ENCODE measurements at places on chromosomes 12 and 14. TPM values are rescaled to one million over a fixed set of nuclear protein-coding genes. Genes with fewer than 3 reads are reported as not detected.

DNA sequence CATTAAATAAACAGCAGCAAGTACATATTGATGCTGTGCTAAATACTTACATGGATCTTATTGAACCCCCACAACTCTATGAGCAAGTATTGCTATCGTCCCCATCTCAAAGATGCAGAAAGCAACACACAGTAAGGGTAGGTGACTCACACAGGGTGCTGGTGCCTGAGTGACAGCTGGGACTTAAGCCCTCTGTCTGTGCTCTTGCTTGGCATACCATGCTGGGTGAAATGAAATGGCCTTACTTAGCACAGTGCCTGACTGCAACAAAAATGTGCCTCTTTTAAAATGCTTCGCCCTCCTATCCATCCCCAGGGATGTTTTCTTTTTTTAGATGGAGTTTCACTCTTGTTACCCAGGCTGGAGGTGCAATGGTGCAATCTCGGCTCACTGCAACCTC lies 788 bp downstream of the TEX52 start:
- no peak for DNase-seq

Gene PPFIA2
- total RNA-seq = 1.2 TPM

- no peak for DNase-seq
Observed at GRCh38 chr14:31957565-31957964, 119.5 kb upstream of the ARHGAP5 start.

GRCh38 chr14:24339284-24340151 lies at the start of gene RIPK3:
RIPK3 (minus strand) TSS chr14:24339991; CDS start chr14:24339826, 165 bp downstream.
- peak; percentile 70 for DNase-seq

Gene MED13L
- 135 TPM for total RNA-seq

GRCh38 chr12:12095021-12095420 lies 24.3 kb downstream of the BCL2L14 start:
- no peak for DNase-seq

Gene KCNJ8
- total RNA-seq = 37.3 TPM

DNA sequence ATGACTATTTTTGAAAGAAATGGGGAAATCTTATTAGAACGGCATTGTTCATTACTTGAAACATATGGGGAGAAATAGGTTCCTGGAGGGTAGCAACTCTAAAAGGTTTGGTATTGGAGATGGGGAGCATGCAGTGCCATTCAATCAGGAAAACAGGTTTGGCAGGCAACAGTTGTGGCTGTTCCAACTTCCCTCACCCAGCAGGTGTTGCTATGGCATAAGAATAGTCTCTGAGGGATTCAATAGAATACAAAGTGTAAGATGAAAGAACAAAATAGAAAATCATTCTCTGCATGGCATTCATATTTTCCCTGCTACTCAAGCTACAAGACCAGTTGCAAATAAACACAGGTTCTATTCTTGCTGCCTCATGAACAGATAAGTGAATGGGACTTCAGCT lies 393.3 kb upstream of the RPL10L start:
- DNase-seq = peak; percentile 35

DNA sequence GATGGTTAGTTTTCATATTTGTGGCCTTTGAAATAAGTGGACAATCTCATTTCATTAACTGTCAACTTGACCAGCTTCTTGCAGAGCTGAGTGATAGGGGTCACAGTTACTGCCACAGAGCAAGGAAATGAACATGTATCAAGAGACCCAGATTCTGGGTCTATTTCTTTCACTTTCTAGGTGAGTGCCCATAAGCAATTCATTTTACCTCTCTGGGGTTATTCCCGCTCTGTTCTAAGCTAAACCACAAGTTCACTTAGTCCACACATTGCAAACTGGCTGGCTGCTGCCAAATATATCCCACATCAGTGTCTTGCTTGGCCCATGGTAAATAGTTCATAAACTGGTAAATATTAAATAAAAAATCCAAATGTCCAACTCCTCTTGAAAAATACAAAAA lies 29.9 kb downstream of the GPHB5 start:
- no peak for DNase-seq

Gene KRT2
- total RNA-seq = not detected
